ENCODE measurements at places on chromosomes 12 and 14.

- DNase-seq, result no peak
Measured at GRCh38 chr14:100407376-100408102, 84.4 kb downstream of the SLC25A47 start.

DNA sequence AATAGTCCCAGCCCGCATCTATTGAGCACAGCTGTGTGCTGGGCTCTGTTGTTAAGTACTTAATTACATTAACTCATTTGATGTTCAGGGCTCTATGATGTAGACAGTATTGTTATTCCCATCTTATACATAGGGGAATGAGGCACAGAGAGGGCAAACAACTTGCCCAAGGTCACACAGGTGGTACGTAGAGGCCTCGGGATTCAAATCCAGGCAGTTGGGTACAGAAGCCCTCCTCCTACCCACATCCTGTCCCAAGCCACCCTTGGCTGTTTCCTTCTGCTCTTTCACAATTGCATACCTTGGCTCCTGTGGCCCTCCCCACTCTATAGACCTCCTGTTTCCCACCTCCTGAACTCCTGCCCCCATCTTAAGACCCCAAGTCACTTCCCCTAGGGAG lies 10.0 kb upstream of the GPR68 start:
- DNase-seq, result no peak

- DNase-seq, result no peak
Measured at GRCh38 chr12:75738486-75738885, 227.1 kb upstream of the KRR1 start.

DNA sequence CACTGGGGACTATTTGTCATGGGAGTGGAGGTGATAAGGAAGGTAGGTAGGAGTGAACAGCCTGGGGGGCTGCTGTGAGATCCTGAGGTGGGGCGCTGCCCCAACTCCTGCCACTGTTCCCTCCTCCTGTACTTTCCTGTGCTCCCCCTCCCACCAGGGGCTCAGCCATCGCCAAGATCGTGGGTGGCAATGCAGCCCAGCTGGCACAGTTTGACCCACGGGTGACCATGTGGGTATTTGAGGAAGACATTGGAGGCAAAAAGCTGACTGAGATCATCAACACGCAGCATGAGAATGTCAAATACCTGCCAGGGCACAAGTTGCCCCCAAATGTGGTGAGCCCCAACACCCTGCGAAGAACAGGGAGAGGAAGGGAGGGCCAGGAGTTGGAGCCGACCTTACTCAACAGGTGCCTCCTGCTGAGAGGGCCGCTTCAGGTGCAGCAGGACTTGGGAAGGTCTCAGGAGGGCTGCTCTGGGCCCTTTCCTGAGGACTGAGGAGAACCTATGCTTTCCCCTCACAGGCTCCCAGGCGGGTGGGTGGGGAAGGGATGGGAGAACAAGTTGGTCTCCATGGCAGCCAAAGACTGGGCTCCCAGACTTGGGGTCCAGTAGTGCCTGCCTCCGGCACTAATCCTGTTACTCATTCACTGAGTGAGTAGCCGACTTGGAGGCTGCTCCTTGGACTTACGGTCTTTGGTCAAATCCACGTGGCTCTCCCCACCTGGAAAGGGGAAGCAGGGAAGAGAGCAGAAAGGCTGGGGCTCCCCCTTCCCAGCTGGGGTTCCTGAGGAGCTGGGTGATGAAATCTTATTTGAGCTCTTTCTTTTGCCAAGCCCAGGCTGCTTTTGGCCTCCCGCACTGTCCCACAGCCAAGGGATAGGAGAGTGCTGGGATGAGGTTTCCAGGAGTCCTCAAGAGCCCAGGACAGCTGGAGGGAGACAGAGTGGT lies 884 bp downstream of the GPD1 start:
- no peak for DNase-seq

GRCh38 chr12:63419154-63419553 lies 249.1 kb downstream of the DPY19L2 start:
- DNase-seq, result no peak

DNA sequence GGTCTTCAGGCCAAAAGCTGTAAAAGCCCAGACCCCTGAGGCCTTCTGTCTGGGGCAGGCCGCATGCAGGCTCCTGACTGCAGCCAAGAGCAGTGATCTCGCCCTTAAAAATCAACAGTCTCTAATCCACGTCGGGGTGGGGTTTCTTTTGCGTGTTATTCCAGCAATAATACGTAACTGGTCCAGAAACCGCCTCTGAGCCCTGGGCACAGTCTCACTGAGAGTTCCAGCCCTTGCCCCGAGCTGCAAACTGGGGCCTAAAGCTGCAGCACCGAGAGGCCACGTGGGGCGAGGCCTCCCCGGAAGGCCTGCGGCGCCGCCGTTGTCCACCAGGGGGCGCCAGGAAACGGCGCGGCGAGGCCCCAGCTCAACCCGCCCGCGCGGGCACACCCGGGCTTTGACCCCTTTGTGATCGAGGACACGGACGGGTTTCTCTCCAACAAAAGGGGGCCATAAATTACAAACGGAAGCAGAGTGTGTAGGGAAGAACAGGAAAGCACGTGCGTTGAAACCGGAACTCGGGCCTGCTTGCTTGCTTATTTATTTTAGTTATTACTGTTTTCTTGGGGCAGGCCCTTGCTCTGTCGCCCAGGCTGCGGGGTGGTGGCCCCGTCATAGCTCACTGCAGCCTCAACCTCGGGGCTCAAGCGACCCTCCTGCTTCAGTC lies 87.2 kb downstream of the NINJ2 start:
- DNase-seq, result peak; percentile 88

GRCh38 chr12:106696681-106697417 lies 77.6 kb upstream of the RIC8B start:
- DNase-seq, result no peak

GRCh38 chr14:59362513-59362912 lies 102.7 kb downstream of the GPR135 start:
- no peak for DNase-seq

DNA sequence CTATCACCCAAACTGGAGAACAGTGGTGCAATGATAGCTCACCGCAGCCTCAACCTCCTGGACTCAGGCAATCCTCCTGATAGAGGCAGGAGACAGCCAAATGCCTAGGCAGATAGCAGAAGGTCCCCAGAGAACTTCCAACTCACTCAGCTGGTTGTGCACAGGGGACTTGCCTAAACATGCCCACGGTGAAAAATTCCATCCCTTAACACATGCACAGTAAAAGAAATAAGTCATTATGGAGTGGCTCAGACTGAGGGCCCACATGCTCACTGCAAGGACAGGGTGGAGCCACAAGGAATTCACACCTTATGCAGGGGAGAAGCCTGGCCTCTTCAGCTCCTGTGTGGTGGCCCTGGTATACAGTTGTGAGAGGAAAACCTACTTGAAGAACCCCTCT lies 525.8 kb upstream of the ATP2B1 start:
- no peak for DNase-seq

DNA sequence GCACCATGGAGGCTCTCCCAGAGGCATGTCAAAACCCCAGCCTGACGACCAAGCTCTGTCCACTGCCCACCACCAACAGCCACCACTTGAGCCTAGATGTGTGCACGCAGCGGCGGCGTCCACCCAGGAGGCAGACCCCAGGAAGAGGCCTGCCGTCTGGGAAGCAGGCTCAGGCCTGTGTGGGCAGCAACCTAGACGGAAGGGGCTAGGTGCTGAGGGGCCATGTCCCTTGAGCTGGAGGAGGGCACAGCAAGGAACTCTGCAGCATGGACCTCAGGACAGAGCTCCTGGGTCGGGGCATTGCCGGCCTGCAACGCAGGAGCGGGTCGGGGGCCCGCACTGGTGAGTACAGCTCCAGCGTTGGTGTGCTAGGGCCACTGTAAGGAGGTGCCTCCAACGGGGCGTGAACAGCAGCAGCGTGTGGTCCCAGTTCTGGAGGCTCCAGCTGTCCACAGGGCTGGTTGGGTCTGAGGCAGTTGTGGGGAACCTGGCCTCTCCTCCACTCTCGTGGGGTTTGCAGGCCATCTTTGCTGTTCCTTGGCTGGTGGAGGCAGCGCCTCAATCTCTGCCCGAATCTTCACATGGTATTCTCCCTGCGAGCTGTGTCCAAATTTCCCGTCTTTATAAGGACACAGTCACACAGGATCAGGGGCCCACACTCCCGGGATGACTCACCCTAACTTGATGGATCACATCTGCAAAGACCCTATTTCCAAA lies 20.5 kb downstream of the ZBTB42 start:
- no peak for DNase-seq

DNA sequence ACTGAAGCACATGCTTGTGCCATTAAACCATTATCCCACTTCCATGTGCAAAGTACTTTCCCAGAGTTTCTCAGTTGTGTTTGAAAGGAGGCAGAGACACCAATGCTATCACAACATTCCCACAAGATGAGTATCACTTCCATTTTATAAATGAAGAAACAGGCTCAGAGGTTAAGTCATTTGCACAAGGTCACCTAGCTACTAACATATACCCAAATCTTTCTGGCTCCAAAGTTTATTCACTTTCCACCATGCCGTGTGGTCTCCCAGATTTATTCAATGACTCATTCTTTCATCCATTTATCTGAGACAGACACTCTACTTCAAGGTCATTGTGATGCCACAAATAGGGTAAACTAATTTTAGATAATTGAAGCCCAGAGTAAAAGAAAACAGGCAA lies 9.4 kb downstream of the ART4 start:
- DNase-seq, result no peak

- no peak for DNase-seq
Measured at GRCh38 chr12:27207615-27208413, 36.3 kb upstream of the STK38L start.

GRCh38 chr12:26599096-26599695 lies 233.8 kb downstream of the ITPR2 start:
- DNase-seq, result no peak

- peak; percentile 46 for DNase-seq
Measured at GRCh38 chr12:118060301-118061010, 523 bp downstream of the WSB2 start.

DNA sequence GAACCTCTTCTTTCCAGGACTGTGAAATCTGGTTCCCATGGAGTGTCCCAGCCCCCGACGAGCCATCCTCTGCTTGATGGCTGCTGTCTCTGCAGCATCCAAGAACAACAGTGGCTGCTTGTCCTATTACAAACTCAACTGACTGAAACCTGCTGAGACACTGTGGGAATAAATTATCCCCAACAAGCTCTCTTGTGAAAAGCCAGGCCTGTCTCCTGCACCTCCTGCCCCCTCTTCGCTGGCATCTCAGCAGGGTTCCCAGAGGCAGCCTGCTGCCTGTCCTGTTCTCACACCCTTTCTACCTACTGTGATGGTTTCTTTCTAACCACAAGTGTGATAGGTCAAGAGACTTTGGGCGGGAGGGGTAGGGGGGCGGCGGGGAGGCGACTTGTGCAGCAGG lies 180.2 kb downstream of the TSPAN9 start:
- no peak for DNase-seq

GRCh38 chr12:101838628-101839323 lies 8.0 kb upstream of the GNPTAB start:
- peak; percentile 46 for DNase-seq

DNA sequence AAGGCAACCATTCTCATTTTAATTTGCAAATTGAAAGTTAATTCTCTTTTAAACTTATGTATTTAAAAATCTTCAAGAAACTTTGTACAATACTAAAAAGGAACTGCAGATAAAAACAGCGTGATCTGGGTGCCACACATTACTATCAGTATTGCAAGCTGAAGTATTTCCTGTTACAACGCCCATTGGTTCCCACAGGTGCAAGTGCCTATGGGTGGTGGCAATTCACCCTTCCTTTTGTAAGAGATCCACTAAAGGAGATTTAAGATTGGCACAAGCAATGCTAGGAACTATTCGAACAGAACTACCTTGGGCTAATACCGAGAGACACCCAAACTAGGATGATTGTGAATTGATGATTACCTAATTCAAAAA lies 13.2 kb downstream of the TAOK3 start:
- peak; percentile 46 for DNase-seq

GRCh38 chr12:49534731-49535278 lies 4.0 kb upstream of the KCNH3 start:
- DNase-seq, result no peak

GRCh38 chr12:73384592-73384991 lies 1112.4 kb downstream of the TRHDE start:
- DNase-seq, result no peak

DNA sequence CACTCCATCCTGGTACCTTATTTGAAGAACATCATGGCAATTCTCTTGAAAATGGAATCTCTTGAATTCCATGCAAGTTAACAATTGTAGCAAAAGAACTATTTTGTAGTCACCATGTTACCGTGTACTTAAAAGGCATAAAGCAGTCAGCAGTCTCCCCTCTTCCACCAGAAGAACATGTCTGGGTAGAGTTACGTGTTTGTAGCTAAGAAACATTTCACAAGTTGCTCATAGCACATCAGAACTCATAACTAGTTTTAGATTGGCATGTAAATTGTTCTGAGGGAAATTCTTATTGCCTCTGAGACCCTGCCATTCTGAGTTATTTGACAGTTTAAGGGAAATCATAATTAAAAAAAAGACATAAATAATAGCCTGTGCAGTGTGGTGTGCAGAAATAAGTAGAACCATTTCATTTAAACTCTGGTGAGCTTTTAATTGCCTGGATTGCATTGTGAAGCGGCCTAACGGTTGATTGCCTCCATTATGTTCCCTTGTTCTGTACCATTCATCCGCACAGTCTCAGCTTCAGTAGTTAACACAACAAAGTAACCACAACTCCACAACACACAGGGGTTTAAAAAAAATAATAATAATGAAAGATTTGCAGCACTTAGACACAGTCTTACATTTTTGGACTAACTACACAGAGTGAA lies 2.6 kb downstream of the LMO3 start:
- DNase-seq, result no peak

- no peak for DNase-seq
Measured at GRCh38 chr12:6765634-6766581, at the start of gene PTMS. TSS of gene PTMS (plus strand) at chr12:6766363. CDS start at chr12:6766706, 343 bp downstream.

GRCh38 chr12:4046495-4046840 lies 173.3 kb upstream of the PARP11 start:
- DNase-seq, result no peak

- no peak for DNase-seq
Measured at GRCh38 chr14:20998139-20998538, 954 bp upstream of the SLC39A2 start.

DNA sequence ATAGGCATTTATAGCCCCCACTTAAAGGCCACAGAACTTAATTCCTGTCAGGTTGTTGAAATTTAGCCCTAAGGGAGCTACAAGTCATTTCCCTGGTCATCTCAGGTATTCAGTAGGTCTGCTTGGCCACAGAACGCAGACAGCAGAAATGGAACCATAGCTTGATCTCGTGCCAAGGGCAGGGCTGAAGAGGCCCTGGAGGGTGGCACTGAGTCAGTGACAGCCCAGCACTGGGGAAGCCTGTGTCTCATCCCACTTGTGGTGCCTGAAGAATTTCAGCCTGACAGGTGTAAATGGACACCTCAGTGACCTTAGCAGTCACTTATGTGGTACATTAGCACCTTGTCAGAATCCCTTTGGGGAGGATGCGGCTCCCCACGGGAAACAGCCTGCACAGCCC lies 6.6 kb downstream of the PRKAB1 start:
- no peak for DNase-seq

- no peak for DNase-seq
Measured at GRCh38 chr14:29893989-29894388, 33.7 kb downstream of the PRKD1 start.

GRCh38 chr14:26157517-26157916 lies 440.3 kb downstream of the NOVA1 start:
- no peak for DNase-seq

All from B cell (primary cell).